Stimulated activated CD8-positive, alpha-beta memory T cell treated with anti-CD3 and anti-CD28 coated beads, Interleukin-12 subunit alpha, Interleukin-12 subunit beta, amount 100 ng/mL, for 1 hour (primary cell): ENCODE measurements at places on chromosomes 2 and 18.
A peak's percentile ranks its signal among the peaks of the same experiment; 100 is the strongest.

GRCh38 chr2:188984680-188985079, 10.5 kb downstream of the COL3A1 start:
- no peak for DNase-seq

- no peak for DNase-seq
Measured at GRCh38 chr2:190615555-190616200, 33.2 kb upstream of the NAB1 start.

GRCh38 chr2:96914332-96914731, 44.5 kb upstream of the SEMA4C start:
- no peak for DNase-seq

GRCh38 chr2:176242276-176242675, 27.0 kb upstream of the MTX2 start:
- DNase-seq: no peak

GRCh38 chr2:96507957-96508520, 2.9 kb upstream of the NEURL3 start:
- DNase-seq: peak; percentile 81

DNA sequence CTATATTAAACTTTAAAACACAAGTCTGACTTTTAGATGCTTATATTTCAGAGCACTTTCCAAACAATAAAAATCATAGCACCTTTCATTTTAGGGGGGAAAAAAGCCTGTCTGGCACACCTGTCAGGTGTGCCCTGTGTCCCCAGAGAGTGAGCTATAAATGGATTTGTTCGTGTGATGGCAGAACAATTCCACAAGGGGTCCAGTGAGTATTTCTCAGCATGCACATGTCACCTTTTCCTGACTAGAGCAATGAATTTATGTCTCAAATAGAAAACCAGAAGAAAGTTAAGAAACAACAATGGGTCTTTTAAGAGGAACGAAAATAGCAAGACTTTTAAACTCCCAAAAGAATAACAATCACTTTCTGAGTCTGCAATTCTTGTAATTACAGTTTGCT, 55.9 kb downstream of the ACVR1C start:
- DNase-seq: no peak

GRCh38 chr2:60408811-60409530, 144.5 kb downstream of the BCL11A start:
- no peak for DNase-seq

DNA sequence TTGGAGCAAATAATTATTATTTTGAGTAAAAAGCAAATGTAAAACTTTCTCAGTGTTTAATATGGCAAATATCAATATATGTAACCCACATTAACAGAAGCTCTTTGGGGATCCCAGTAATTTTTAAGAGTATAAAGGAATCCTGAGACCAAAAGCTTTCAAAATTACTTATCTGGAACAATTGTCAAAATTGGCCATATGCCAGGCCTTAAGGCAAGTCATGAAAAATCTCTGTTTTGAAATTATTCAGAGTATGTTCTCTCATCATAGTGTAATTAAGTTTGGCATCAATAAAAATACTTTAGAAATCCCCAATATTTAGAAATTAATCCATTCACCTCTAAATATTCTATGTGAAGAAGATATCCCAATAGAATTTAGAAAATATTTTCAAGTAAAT, 225.3 kb upstream of the ARL4C start:
- DNase-seq: no peak

GRCh38 chr2:47249157-47249900, 94.2 kb upstream of the STPG4 start:
- no peak for DNase-seq

DNA sequence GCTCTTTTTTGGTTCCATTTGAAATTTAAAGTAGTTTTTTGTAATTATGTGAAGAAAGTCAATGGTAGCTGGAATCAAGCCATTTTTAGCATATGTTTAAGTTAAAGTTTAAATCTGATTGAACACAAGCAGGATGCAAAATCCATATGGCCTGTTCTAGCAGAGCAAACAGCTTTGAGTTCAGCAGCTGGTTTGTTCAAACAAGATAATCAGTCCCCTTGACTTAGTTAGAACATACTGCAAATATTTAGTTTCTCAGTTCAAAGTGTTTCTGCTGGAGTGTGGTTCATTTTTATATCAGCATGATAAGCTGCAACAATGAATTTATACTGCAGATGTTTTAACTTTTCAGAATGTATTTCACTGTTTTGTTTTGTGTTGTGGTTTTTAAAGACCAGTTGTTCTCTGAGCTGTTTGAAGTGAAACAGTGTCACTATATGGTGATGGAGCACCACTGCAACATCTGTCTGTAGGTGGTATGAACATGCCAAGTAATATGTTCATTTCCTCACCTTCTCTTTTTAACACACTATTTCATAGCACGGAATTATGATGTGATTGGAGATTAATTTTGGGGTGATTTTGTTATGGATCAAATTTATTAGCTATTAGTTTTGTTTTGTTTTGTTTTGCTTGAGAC, 125.3 kb downstream of the COL4A4 start:
- DNase-seq: no peak

GRCh38 chr2:15947431-15947830, 7.1 kb downstream of the MYCN start:
- DNase-seq: no peak

- no peak for DNase-seq
Measured at GRCh38 chr2:1791006-1791605, 46.8 kb upstream of the PXDN start.

- no peak for DNase-seq
Measured at GRCh38 chr18:58893388-58894099, 28.9 kb downstream of the ZNF532 start.

DNA sequence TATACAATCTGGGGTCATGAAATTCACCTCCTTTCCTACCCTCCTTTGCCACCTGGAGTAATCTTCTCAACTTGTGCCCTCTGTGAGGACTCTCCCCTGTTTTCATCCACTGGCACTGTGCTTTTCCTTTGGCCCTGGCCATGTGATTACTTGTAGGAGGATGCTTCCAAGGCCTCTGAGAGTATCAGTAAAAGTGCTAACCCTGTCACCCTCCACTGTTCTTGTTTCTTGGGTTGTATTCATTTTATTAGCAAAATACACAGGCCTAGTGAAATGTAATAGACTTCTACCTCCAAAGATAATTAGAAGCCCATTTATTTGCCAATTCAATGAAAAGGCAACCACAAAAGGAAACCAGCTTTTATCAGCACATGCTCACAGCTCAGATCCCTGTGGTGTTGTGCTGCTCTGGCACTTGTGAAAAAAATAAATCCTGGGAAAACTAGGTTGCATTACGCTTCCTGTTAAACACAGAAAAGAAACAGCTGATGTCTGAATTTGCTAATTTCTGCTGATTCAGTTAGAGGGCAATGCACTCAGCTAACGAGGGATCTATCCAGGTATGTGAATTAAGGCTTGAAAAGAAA, 357.5 kb upstream of the ETAA1 start:
- DNase-seq: no peak

DNA sequence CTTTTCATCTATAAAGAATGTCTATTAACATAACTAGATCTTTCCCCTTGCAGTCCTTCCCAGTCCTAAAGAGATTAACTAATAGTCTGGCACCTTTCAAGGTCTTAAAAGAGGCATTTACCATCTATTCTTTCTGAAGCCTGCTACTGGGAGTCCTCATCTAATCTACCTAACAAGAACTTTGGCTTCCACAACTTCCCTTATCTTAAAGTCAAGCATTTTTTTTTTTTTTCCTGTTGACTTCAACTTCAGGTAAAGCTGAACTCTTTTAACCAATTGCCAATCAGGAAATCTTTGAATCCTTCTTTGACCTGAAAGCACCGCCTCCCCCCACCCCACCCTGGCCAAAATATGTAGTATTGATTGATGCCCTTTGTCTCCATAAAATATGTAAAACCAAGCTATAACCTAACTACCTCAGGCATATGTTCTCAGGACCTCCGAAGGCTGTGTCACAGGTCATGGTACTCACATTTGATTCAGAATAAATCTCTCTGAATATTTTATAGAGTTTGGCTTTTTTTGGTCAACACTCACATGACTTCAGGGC, 168.6 kb downstream of the PTPRM start:
- no peak for DNase-seq

DNA sequence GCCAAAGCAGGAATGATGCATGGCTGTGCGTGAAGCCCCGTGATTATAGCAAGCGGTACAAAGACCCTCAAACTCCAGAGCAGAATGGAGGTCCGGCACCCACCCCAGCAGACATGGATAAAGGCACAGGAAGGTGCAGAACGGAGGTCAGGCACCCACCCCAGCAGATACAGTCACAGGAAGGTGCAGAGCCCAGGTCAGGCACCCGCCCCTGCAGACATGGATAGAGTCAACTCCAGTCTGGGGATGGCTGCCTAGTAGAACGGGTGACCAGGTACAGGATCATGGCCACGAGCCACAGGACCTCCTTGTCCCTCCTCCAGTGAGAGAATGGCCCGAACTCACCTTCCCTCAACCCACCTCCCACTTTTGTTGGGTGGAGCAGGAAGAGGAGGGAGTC, 318.3 kb upstream of the SALL3 start:
- no peak for DNase-seq

- DNase-seq: no peak
Measured at GRCh38 chr2:112050316-112050715, 4.8 kb upstream of the TMEM87B start.

GRCh38 chr2:146939991-146940685, 904.7 kb upstream of the ACVR2A start:
- no peak for DNase-seq

GRCh38 chr2:86319700-86320580, 17.5 kb downstream of the REEP1 start:
- no peak for DNase-seq

DNA sequence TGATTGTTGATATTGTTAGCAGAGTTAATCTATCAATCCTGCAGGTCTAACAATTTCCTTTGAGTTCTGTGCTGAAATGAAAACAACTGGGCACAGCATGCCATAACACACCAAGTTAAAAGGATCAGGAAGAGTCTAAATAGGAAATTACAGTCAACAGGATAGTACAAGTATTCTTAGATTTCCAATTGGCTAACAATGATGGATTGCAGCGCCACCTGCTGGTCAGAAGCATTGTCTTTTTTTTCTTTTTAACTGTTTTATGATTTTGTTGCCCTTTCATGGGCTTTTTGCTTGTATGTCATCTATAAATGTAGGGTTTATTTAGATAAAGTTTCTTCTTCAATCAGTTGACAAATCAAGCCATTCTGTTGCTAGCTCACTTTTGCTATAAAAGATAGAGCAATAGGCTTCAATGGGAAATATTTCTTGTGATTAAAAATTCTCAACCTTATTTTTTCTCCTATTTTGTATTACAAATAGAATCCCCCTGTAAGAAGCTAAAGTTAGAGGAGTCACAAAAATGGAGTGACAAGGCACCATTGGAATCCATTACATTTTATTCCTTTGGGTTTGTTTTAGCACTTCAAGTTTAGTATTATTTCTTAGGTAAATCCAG, 40.8 kb upstream of the RPRM start:
- peak; percentile 48 for DNase-seq

GRCh38 chr18:56314396-56314795, 324.0 kb downstream of the TXNL1 start:
- DNase-seq: no peak

DNA sequence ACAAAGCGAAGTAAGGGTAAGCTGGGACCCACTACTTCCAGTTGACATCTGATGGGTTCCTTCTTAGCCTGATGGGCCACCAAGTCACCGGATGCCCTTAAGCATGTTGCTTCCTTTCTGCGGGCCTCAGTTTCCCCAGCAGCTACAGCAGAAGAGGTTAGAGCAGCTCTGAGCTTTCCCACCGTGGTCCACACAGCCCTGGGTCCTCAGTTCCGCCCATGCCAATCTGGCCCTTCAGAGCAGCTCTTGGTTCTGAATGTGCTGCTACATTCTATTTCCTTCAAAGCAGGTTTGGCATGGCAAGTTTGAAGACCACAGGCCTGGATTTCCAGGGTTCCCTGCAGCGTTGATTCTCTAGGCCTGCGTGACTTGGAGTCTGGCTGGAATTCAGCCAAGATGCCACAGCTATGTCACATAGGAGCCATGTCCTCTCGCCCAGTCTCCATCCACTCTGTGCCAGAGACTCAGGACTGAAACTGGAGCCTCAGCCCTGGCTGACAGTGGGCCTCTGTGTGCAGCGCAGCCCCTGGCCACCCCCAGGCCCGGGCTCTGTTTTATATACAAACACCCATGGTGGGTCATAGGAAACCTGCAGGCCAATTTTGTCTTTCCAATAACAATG, 79.6 kb downstream of the TFCP2L1 start:
- DNase-seq: no peak

GRCh38 chr18:79628416-79629248, 51.0 kb upstream of the CTDP1 start:
- no peak for DNase-seq

DNA sequence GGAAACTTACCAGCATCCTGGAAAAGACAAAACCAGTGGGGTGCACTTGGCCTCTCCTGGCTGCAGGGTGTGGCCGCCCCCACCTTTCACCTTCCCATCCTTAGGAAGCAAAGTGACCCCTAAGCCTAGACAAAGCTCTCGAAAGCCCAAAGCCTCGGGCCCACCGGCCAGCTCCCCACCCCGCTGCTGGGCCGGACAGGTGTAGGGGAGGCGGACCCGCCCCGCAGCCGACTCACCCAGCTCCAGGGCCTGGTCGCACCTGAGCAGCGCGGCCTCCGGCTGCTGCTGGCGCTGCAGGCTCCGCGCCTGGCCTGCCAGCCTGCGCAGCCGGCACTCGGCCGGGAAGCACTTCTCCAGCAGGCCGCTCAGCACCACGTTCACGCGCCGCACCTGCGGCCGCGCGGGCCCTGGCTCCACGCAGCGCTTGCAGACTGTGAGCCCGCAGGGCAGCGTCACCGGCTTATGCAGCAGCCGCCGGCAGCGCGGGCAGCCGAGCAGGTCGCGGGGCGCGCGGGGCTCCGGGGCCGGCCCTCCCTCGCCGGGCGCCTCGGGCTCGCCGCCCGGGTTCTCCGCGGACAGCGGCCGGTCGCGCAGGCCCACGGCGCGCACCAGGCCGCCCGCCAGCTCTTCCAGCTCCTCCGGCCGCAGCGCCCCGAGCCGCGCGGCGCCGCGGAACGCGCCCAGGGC, 979 bp downstream of the LONRF2 start:
- DNase-seq: no peak

GRCh38 chr2:204655101-204655500, 109.8 kb downstream of the PARD3B start:
- DNase-seq: no peak

GRCh38 chr2:8239531-8240088, 442.2 kb upstream of the ID2 start:
- DNase-seq: no peak

- no peak for DNase-seq
Measured at GRCh38 chr2:128797937-128798336, 479.3 kb upstream of the HS6ST1 start.

- DNase-seq: peak; percentile 1
Measured at GRCh38 chr2:147297820-147298219, 547.0 kb upstream of the ACVR2A start.

- DNase-seq: no peak
Measured at GRCh38 chr2:202278036-202278760, 12.6 kb downstream of the NOP58 start.

GRCh38 chr2:70546376-70546775, 7.2 kb downstream of the TGFA start:
- DNase-seq: no peak

DNA sequence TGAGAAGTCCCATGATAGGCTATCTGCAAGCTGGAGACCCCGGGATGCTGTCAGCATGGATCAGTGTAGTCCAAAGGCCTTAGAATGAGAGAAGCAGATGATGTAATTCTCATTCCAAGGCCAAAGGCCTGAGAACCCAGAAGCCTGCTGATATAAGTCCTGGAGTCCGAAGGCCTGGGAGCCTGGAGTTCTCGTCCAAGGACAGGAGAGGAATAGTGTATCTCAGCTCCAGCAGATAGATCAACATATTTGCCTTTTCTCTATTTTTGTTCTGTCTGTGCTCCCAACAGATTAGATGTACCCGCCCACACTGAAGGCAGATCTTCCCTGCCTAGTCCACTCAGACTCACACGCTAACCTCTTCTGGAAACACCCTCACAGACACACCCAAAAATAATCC, 454.9 kb upstream of the CHAC2 start:
- no peak for DNase-seq
